ENCODE measurements at places on chromosomes 7 and 10.

GRCh38 chr7:26186364-26187311 lies 13.9 kb downstream of the HNRNPA2B1 start:
- DNase-seq: no peak

DNA sequence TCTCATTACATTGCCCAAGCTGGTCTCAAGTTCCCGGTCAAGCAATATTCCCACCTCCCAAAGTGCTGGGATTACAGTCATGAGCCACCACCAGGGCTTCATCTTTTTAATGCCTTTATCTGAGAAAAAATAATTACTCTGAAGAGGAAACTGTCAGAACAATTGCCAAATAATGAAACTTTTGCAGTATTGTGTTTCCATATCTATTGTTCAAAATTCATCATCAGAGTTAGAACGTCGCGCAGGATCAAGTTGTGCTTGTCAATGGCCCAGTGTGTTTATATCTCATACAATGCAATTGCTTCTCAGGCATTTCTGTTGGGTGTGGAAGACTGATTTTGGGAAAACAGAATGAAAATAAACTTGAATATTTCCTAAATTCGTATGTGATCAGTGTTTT lies 143.1 kb downstream of the ARID5B start:
- no peak for DNase-seq

GRCh38 chr7:132503415-132503814 lies 72.9 kb downstream of the PLXNA4 start:
- no peak for DNase-seq

DNA sequence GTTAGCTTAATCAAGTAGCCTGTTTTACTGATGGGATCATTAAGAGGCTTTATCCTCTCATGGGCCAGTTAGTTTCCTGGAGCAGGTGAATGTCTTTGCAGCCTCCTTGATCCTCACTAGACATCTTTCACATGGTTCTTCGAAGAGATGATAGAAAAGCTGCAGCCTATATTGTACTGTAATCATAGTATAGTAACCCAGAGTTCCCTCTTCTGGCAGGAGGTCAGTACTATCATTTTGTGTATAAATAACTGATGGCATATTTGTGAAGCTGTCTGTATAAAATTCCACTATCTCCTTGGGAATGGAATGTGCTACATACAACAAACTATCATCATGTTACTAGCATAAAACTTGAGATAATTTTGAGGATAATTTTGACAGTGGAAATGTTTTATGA lies 123.8 kb upstream of the PRPS1L1 start:
- DNase-seq: no peak

GRCh38 chr7:74362266-74362665 lies 73.1 kb downstream of the CLIP2 start:
- no peak for DNase-seq

- DNase-seq: no peak
These were observed 177.0 kb downstream of the SNX10 start for GRCh38 chr7:26468625-26469024.

DNA sequence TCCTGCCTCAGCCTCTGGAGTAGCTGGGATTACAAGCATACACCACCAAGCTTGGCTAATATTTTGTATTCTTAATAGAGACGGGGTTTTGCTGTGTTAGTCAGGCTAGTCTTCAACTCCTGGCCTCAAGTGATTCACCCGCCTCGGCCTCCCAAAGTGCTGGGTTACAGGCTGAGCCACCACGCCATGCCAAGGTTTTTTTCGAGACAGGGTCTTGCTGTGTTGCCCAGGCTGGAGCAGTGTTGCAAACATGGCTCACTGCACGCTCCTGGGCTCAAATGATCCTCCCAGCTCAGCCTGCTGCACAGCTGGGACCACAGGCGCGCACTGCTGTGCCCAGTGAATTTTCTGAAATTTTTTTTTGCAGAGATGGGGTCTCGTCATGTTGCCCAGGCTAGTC lies 3.3 kb upstream of the SEC31B start:
- no peak for DNase-seq

DNA sequence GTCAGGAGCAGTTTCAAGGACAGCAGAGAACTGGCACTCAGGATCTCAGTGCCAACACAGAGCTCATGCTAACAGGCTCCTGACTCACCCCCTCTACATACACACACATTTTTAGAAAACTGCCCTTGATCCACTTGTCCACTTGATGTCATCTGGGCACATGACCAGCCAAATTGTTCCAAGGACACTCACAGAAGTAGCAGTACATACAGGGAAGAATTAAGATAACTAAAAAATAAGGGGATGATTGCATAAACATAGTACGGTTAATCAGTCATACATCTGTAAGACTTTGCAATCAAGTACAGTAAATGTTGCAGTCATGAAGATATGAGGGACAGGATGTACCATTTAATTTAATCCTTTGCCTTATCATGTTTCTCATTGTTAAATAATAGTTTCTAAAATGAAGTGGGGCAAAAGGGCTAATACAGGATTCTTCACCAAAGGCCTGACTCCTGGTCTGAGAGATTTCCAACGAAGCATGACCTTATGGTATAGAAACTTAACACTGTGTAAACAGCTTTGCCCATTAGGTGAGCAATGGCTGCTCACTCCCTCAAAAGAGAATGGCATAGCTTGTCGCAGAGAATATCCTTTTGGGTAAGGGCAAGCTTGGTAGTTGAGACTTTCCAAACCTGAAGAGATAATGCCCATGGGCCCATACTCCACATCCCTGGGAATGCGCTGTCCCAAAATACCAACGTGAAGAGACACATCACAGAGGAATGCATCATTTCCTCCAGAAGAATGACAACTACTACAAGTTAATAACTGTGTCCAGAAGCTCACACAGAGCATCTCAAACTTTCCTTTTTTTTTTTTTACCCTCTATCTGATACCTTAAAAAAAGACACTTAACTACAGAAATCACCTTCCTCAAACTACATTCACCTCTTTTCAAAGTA lies 94.1 kb downstream of the ARMH3 start:
- DNase-seq: no peak

GRCh38 chr10:130335336-130335735 lies 199.1 kb downstream of the GLRX3 start:
- DNase-seq: no peak

DNA sequence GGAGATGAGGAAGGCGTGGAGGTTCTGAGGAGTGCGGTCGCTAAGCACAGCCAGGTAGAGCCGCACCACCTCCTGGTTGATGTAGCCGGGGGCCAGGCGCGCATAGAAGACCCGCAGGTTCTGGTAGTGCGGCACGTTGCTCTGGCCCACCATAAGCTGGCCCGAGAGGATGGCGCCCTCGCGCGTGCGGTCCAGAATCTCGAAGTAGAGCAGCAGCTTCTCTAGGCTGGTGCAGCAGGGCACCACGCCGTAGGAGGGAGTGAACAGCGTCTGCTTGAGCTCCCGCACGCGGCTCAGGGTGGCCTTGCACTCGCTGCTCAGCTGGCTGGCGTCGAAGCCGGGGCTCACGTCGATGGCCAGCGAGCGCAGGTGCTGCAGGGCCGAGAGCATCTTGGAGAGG lies 77.8 kb upstream of the TNRC18 start:
- no peak for DNase-seq

DNA sequence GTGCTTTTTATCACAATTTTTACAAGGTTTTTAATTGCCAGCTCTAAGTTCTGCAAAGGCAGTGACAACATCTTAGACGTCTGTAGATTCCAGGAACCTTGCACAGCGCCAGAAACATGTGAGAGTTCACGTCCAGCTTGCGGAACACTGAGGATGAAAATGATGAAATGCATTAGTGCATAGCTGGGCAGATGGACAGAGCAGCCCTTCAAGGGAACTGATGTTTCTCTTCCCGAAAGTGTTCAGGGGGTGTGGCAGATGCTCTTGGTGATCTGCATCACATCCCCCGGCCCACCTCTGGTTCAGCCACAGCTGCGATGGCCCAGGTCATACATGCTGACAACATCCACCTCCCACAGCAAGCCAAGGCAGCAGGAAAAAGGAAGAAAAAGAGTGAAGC lies 40.9 kb downstream of the ITIH5 start:
- no peak for DNase-seq
